ENCODE measurements at places on chromosomes 16 and 17. TPM values are rescaled to one million over a fixed set of nuclear protein-coding genes. Genes with fewer than 3 reads are reported as not detected.

DNA sequence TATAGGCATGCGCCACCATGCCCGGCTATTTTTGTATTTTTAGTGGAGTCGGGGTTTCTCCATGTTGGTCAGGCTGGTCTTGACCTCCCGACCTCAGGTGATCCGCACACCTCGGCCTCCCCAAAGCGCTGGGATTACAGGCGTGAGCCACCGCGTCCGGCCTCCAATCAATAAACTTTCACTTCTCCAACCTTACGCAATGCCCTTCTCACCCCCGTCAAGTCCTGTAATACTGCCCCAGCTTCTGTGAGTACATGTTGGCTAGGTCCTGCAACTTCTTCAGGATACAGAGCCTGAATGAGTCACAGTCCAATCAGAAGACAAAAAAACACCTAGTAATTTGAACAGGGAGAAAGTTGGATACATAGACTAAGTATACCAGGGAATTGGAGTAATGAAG lies 47.1 kb upstream of the PHOSPHO1 start:
- no peak for DNase-seq

DNA sequence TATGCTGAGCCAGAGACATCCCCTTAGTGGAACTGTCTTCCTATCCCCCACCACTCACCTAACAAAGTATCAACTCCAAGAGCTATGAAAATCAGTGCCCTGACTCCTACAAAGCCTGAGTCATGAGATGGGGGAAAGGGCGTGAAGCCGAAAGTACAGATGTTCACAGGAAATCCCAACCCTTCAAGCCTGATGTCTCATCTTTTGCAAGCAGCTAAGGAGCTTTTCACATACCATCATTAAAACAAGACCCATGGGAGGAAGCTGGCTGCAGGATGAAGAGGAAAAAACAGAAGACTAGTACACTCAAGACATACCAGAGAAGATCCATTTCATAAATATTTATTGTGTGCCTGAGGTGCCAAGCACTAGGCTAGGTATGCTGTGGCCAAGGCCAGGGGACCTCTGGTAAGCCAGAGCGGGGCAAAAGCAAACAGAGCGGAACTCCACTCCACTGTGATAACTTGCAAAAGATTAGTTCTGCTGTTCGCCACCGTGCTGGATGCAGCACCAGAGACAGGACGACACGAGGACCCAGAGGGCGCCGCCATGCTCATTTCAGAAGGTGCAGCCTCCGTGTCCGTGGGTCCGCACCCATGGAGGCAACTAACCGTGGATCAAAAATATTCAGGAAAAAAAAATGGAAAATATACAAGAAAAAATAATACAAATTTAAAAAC lies 4.5 kb upstream of the MNT start:
- no peak for DNase-seq

DNA sequence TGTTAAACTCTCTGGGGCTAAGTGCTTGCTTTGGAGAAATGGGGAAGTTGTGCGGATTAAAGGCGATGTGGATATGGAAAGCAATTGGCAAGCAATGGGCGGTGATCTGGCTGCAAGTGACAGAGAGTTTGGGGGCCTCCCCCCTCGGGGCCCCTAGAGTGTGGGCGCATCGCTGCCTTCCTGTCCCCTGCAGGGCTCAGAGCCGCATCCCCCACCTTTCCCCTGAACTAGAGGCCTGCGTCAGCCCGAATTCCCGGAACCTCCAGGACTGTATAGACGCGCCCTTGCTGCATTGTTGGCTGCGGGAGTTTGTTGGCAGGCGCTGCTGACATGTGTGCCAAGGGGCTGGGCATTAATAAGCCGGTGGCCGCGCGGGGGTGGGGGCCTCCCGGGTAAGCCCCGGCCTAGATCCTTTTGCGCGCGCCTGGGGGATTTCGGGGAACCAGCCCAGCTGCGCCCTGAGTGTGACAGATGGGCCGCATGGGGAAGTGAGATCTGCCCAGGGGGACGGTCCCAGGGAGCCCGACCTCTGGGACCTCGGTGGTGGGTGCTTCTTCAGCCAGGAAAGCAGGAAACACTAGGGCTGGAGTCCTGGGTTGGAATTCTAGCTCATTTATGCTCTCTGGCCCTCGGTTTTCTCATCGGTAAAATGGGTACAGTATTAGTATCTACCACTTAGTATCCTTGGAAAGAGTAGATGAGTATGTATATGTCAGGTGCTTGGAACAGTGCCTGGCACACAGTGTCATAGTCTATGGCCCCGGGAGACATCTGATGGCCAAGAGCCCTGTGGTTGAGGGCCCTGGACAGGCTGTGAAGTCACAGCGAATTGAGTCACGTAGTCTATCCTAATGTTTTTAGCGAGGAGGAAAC lies 1.0 kb downstream of the EEF2K start:
- DNase-seq = peak; percentile 95

DNA sequence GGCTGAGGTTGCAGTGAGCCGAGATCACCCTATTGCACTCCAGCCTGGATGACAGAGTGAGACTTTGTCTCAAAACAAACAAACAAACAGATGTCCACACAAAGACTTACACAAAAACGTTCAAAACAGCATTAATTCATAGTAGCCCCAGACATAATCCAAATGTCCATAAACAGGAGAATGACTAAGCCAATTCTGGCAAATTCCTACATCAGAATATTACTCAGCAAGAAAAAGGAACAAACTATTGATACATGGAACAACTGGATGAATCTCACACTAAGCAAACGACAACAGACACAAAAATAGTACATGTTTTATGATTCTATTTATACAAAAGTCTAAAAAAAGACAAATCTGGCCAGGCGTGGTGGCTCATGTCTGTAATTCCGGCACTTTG lies 10.8 kb upstream of the KPNB1 start:
- no peak for DNase-seq

Gene MT1F
- 8.2 TPM for total RNA-seq

Gene SPEM1
- not detected for total RNA-seq

Gene KRT24
- total RNA-seq = 0.31 TPM

Gene TP53TG3B
- not detected for total RNA-seq

Measured in tongue (tissue), 3 donors.